Lower leg skin (tissue), 4 donors: ENCODE measurements at places on chromosomes 12 and 14. TPM values are rescaled to one million over a fixed set of nuclear protein-coding genes. Genes with fewer than 3 reads are reported as not detected.

GRCh38 chr12:25558586-25558985, 5.5 kb upstream of the LMNTD1 start:
- no peak for DNase-seq

GRCh38 chr14:51168215-51168613, 71.8 kb upstream of the TMX1 start:
- no peak for DNase-seq

HNF1A gene
- total RNA-seq: 0.10 TPM

GRCh38 chr12:121484967-121485366, 85.0 kb downstream of the RNF34 start:
- no peak for DNase-seq

PPM1H gene
- 2.2 TPM for total RNA-seq

GRCh38 chr14:93811676-93812075, 23.4 kb upstream of the PRIMA1 start:
- no peak for DNase-seq

- DNase-seq: peak; percentile 87
Measured at GRCh38 chr12:127293507-127294310, 973.3 kb upstream of the TMEM132C start.

MYH6 gene
- total RNA-seq: not detected

GRCh38 chr14:81268016-81268416, 47.3 kb upstream of the GTF2A1 start:
- no peak for DNase-seq

GRCh38 chr12:46534327-46534840, 161.8 kb upstream of the SLC38A2 start:
- no peak for DNase-seq

DNA sequence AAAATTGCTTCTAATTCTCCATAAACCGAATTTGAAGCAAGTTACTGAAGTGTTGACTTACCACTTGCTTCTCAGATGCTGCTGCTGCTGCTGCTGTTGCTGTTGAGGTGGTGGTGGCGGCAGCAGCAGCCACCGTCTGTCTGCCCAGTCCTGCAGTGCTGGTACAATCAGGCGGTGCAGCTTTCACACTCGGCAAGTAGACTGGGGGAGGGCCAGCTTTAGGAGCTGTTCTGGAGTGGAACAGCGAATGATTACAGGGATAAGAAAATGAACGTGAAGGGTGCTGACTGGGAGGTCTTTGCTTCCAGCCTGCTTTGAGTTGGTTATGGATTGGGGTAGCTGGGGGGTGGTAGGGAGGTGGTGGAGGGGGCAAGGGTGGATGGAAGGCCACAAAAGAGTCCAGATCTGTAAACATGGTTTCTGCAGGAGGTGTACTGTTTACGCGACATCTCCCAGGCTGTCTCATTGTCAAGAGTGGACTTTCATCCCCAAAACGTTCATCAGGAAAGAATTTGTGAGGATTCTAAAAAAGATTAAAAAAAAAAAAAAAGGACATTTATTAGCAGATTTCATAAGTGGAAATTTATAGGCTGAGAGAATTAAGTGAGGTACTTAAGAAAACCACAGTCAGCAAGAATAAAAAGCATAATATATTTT, 38.8 kb downstream of the UBR7 start:
- DNase-seq: no peak

MFAP5 gene
- total RNA-seq: 23.2 TPM

NFKBIA gene
- 923 TPM for total RNA-seq

COX8C gene
- total RNA-seq: not detected

GPRC5D gene
- not detected for total RNA-seq

CCDC184 gene
- total RNA-seq: 0.22 TPM

IL22 gene
- not detected for total RNA-seq

GPR84 gene
- total RNA-seq: not detected

GDF3 gene
- total RNA-seq: not detected

DNA sequence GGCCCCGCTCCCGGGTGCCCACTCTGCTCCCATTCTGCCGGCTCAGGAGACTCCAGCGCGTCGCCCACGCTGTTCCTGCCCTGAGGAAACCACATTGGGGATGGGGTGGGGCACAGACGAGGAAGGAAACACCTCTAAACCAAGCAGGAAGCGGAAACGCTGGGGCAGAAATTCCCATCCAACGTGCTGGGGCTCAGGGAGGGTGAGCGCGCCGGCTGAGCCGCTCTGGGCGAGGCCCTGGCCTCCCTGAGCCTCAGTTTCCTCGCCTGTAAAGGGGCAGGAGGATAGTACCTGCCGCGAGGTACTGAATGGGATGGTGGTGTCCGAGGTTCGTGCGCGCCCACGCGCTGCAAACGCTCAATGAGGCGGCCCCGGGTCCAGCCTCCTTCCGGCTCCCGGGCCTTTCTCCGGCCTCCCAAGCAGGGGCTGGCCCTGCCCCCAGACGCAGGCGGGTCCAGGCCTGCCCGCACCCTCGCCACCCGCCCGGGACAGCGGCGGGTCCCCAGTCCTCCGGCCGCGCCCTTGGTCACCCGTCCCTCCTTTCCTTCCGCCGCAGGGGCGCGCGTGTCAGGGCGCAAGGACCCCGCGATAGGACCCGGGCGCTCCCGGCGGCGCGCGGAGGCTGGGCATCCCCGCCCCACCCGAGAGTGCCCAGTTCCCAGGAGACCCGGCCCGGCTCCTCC, 673 bp downstream of the BEGAIN start:
- no peak for DNase-seq

ADAM21 gene
- not detected for total RNA-seq

DNA sequence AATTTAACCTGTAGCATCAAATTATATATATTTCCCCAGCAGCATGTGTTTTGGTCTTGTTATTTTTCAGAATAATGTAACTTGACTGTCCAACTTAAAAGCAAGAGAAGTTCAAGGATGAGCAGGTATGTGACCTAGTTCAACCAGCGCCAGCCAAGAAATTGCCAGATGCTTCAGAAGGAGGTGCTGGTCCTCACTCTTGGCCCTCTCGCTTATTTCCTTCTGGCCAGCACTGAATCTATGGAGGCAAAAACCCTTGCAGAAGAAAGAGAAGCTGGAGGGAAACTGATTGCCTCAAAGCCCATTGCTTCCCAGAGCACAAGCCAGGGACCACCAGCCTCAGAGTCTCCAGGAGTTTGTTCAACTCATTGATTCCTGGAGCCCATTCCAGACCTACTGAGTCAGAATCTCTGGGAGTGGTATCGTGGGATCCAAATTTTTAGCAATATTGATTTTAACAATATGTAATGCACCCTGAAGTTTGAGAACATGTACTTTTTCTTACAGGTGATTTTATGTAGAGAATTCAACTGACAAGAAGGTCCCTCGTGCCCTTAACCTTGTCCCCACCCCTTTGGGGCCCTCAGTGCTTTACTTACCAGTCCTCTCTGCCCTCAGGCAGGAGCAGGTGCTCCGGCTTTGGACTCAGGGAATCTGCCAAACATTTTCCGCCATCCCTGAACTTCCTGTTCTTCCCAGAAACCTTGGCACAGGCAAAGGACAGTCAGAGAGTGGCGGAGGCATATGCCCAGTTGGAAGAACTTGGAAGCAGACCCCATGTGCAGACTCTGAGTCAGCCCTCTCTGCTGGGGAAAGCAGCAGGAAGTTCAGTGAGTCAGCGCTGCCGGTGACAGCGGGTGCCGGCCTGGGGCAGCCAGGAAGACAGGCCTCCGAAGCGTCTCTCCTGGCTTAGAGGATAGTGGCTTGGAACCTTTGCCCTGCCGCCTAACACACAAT, 10.4 kb downstream of the BEST3 start:
- peak; percentile 31 for DNase-seq

KCNJ8 gene
- 2.2 TPM for total RNA-seq

DNA sequence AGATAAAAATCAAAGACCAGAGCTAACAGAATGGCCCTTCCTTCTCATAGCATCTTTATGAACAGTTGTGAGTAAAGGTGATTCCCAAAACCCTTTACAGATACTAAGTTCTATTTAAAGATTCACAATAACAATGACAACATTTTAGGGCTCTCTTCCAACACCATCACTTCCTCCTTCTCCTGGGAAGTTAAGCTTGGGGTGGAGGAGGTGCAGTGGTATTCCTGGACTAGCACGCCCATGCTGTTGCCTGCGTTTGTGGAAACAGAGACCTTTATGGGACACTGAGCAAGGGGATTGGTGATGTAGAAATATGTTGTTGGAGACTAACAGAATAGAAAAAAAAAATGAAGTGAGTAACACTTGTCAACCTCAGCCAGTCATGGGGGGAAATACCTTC, 22.5 kb downstream of the SYNE2 start:
- DNase-seq: no peak

DNA sequence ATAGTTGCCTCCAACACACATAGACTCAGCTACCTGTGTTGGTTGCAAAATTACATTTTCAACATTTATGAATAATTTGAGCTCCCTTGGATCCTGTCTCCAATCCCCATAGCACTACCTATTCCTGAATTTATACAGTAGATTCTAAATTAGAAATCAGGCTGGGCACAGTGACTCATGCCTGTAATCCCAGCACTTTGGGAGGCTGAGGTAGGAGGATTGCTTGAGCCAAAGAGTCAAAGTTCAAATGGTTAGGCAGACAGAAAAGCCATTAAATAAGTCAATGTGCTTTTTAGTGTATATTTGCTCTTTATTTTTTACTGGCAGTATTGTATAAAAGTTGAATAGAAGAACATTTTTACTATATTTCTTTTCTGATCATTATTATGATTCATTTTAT, 24.9 kb upstream of the C2CD5 start:
- DNase-seq: no peak

GRCh38 chr14:24607081-24607480, 2.4 kb downstream of the GZMH start:
- no peak for DNase-seq

DNA sequence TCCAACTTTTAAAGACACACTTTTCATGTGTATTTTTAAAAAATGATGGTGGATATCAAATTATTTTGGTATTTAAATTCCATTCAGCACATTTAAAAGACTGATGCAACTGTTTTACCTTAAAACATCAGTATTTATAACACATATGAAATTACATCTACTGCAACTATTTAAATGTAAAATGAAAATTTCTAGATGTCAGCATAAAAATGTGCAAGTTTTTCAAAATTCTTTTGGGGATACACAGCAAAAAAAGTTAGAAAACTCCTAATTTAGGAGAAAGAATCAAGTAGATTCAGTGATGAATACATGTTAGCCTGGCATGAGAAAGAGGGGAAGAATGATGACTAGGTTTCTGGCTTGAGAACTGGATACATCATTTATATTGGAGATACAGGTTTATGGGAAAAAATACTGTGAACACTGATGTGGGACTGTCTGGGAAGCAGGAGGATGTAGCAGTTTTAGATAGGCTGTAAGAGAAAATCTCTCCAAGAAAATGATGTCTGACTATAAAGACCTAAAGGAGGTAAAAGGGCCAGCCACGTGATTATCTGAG, 9.2 kb downstream of the SOS2 start:
- no peak for DNase-seq

DNA sequence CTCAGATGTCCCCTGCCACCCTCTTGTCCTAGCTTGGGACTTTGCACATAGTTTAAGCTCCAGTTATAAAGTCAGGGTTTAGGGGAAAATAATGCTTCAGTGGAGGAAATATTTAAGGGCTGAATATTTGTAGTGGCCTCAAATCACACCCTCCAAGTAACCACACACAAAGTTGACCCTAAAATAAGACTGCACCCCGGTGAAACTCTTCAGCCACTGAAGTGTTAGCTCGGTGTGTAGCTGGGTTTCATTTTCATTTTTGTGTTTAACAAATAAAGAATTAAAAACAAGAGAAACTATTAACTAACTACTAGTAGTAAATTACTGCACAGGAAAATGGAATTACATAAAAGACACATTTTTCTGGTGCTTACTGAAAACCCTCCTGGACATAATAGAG, 14.8 kb upstream of the BCL11B start:
- DNase-seq: no peak

- no peak for DNase-seq
Measured at GRCh38 chr14:61388173-61388975, 67.0 kb downstream of the PRKCH start.

GRCh38 chr14:89484051-89484844, 67.2 kb upstream of the FOXN3 start:
- DNase-seq: no peak

DNA sequence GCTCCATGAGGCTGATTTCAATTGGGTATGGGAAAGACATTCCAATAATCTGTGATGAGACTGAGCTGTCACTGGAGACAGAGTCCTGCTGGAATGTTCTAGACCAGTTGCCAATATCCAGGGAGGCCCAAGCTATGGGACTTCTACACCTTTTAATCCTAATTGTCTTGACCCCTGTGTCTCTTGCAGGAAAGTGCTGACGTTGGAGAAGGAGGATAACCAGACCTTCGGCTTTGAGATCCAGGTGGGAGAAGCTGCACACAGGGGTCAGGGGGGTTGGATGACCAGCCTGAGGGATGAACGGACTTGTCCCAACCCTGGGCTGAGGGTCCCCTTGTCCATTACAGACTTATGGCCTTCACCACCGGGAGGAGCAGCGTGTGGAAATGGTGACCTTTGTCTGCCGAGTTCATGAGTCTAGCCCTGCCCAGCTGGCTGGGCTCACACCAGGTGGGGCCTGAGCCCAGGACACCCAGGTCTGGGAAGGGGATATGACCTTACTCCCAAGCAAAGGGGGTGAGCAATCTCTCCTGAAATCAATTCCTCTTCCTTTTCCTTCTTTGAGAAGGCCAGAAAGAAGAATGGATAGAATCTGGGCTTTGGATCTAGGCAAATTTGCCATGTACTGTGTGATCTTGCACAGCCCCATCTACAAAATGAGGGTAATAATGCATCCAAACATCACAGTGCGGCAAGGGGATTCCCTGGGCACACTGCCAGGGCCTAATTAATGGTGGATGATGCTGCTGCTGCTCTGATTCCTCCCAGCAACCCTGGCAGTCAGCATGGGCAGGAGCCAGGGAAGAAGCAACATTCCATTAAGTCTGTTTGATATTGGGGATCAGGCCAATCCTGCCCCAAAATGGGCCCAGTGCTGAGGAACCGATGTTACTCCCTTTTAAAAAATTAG, 4.2 kb downstream of the TAMALIN start:
- no peak for DNase-seq

DNA sequence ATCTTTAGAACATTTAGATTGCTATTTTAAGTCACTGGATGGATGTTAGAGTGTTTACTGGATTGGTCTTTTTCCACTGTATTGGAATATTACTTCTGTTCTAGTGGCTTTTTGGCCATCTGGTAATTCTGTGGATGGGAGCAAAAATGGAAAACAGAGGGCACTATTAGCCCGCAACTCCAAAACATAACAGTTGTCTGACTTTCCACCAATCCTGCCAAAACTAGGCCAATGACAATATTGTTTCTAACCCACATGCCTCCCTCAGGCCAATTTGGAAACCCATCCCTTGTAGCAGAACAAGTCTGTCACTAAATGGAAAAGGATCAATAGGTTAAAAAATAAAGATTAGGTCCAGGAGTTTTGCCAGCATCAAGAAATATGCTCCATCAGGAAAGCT, 97.8 kb downstream of the ETNK1 start:
- no peak for DNase-seq

GRCh38 chr12:6839482-6840201, 1.1 kb upstream of the GNB3 start:
- DNase-seq: no peak

- DNase-seq: no peak
Measured at GRCh38 chr12:68832504-68832867, 24.5 kb downstream of the MDM2 start.
